OCI-LY7 (cell line): ENCODE measurements at places on chromosomes 6 and 20. TPM values are rescaled to one million over a fixed set of nuclear protein-coding genes. Genes with fewer than 3 reads are reported as not detected.

DNA sequence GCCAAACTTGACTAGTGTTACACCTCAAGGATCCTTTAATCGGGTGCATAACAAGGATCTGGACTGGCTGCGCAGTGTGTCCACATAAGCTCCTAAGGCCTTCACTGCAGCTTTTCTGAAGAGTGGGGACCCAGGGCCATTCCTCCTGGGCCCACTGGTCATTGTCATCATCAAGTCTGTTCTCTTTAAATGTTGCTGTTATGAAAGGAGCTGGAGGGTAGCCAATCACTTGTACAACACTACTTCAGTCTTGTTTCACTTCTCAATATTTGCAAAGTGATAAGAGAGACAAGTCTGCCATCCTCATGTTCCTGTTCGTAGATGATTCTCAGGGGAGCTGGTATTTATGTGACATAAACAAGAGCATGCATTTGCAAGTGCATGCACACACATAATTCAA lies 149.8 kb downstream of the SYNDIG1 start:
- no peak for DNase-seq

DNA sequence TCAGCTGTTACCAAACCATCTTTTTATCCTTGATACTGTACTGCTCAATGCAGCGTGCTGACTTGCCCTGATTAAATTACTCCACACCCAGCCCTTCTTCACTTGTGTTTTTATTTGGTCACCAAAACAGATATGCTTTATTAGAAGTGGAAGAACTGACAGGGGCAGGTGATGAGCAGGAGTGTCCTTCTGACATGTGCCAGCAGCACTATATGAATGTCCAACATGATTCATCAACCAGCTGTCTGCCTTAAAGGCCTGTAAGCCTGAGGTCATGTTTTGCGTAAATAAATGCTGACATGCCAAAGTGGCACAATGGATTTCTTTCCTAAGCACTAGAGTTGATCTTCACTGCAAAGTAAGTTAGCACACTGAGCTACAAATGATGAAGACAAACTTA lies 15.4 kb downstream of the POPDC3 start:
- no peak for DNase-seq

DNA sequence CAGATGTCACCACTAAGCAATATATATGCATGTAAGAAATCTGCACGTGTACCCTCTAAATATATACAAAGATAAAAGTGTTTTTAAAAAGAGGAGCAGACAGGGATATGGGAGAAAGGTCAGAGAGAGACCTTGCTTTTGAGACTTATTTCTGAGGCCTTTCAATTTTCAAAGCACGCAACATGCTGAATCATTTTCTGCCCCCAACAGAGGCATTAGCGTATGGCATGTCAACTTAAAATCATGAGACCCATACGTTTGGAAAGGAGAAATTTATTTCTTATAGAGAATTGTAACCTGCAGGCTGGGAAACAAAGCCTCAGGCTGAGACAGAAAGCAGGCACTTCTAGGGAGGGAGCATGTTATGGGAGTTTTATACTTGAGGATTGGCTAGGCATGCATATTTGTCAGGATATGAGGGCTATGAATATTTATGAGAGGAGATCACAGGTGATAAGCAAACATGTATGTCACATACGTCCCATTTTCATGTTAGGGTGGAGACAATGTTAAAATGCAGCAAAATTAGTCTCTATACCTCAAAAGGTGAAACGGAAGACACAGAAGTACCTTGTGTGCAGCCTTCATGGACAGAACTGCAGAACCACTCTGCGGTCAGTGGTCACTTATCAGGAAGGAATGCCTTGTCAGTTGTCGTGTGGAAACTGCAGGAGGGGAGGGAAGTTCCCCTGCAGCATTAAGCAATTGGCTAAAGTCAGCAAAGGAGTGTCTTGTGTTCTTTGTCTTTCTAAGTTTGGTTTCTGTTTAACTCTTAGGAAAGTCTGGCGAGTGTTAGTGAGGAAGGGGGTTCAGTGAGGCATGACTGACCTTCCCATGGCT lies 6.3 kb upstream of the GABRR2 start:
- no peak for DNase-seq

DNA sequence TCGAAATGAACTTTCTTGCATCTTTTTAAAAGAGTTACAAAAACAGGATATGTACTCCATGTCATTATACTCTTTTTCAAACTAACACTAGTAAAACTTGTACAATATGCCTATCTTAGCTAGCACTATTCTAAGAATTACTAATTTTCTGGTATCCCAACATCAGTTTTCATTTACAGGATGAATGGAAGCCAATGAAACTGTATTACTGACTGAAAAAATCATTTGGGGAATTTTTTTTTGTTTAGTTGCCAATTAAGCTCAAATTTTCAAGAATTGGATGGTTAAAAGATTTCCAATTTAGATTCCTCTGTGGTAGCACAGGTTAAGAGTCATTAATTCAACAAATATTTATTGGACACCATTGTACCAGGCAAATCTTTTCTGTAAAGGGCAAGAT lies 30.7 kb downstream of the TASP1 start:
- DNase-seq: no peak

DNA sequence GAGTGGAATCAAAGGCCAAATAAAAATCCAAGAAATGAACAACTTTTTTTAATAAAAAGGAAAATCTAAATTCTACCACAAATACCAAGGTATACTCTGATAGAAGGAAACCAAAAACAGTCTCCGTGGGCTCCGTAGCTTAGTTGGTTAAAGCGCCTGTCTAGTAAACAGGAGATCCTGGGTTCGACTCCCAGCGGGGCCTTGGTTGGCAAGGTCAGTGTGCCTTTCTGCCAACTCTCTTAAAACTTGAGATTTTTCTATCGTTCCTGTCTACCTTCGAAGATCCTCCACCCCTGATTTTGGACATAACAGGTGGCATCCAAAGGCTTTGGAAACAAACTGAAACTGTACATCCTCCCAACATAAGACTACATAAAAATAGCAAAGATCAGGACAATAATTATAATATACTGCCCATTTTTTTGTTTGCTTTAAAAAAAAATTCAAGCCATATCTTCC lies 197.9 kb downstream of the TRIM27 start:
- DNase-seq: no peak

DNA sequence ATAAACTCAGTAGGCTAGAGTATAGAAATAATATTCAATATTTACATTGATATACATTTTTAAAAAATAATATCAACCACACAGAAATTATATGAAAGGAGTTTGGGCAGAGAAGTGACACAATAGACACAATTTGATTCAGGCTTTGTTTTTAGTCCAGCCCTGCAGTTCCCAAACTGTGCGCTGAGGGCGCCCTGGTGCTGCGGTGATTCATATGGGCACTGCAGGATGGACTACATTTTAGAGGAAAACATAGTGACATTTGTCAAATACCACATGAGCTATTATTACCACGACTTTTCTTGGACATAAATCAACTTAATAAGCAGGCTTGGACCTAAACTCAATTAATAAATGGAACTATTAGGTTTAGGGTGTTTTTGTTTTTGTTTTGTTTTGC lies 364.3 kb upstream of the ID4 start:
- peak; percentile 51 for DNase-seq

DNA sequence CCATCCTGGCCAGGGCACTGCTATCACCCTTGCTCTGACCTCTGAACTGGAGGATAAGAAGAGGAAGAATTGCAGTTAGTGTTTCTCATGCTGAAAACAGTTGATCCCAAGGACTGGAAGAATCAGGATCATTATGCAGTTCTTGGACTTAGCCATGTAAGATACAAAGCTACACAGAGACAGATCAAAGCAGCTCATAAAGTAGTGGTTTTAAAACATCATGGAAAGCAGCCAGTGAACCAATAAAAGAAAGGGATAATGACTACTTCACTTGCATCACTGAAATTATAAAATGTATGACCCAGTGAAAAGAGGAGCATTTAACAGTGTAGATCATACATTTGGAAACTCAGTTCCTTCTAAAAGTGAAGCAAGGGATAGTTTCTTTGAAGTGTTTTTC lies 47.7 kb downstream of the DNAH8 start:
- DNase-seq: no peak

- no peak for DNase-seq
Observed at GRCh38 chr6:70680396-70680795, 12.7 kb downstream of the SMAP1 start.

- DNase-seq: no peak
Observed at GRCh38 chr20:31440012-31440659, at the start of gene DEFB123. Gene DEFB123, plus strand, starts transcription at chr20:31440632. Its CDS starts 67 bp downstream, at chr20:31440699.

- no peak for DNase-seq
Observed at GRCh38 chr6:2480267-2480966, 235.0 kb upstream of the GMDS start.

GRCh38 chr6:108667993-108668392 lies 107.3 kb downstream of the FOXO3 start:
- no peak for DNase-seq

DNA sequence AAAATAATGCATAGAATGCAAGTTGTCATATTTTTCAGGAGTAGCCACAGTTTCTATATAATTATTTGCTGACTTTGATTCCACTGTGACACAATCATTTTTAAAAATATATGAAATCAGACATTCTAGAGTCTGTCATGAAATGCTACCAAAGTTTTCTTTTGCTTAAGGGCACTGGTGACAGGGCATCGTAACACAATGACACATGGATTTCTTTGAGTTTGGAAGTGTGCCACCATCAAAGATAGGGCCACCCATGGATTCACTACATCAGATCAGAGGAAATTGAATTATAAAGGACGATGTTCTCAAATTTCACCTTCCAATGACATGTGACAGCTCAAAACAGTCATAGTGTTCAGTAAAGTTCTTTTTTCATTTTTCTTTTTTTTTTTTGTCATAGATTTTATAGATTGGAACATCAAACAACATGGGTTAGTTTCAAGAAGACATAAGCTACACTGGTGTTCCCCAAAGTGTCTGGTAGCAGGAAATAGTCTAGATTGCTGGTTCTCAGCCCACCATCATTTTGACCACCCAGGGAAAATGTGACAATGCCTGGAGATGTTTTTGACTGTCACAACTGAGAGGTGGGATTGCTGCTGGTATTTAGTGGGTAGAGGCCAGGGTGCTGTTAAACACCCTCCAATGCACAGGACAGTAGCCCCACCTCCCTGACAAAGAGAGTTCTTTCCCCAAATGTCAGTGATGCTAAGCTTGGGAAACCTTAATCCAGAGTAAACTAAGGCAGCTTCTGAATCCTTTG lies 123.8 kb upstream of the DOK5 start:
- DNase-seq: no peak

GRCh38 chr20:21103582-21104465 lies 2.3 kb downstream of the LINC00237 start:
- DNase-seq: no peak

DNA sequence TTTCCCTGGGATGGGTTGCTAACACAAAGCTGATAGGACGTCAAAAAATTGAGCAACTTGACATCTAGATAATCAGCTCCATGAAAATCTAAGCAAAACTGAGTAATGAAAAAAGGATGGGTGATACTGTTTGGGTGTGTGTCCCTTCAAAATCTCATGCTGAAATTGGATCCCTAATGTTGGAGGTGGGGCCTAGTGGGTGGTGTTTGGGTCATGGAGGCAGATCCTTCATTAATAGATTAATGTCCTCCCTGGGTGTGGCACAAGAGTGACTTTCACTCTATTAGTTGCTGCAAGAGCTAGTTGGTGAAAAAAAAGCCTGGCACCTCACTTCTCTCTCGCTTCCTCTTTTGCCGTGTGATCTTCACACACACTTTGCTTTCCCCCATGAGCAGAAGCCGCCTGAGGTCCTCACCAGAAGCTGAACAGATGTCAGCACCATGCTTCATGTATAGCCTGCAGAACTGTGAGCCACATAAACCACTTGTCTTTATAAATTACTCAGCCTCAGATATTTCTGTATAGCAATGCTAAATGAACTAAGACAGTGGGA lies 160.9 kb downstream of the FRK start:
- peak; percentile 8 for DNase-seq

DNA sequence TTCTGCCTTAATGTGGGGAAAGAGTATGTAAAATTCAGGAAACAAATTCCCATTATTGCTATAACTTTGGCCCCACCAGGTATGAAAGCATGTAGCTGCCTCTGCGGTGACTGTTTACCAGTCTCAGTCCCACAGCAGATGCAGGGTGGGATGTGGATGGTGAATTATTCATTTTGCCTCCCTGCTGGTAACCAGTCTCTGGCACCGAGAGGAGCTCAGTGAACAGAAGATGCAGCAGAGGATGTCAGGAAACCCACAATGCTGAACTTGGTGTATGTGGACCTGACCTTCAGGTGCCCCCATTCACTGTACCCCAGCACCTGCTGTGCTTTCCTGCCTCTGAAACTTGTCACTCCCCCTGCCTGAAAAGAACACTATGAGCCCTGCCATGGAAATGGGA lies 8.8 kb upstream of the METTL24 start:
- no peak for DNase-seq

RNF144B gene
- 151 and 154 TPM in 2 replicates for total RNA-seq

OR12D3 gene
- not detected in 2 replicates for total RNA-seq

HLA-DRB5 gene
- total RNA-seq: 5.0 and 6.1 TPM in 2 replicates

FOXC1 gene
- total RNA-seq: not detected in 2 replicates

RNF39 gene
- total RNA-seq: not detected in 2 replicates

MAS1 gene
- total RNA-seq: not detected in 2 replicates
